Stimulated activated CD4-positive, alpha-beta T cell treated with anti-CD3 and anti-CD28 coated beads, Interleukin-2, amount 100 ng/mL, for 4 hours (primary cell): ENCODE measurements at places on chromosomes 16 and 17.
A peak's percentile ranks its signal among the peaks of the same experiment; 100 is the strongest.

DNA sequence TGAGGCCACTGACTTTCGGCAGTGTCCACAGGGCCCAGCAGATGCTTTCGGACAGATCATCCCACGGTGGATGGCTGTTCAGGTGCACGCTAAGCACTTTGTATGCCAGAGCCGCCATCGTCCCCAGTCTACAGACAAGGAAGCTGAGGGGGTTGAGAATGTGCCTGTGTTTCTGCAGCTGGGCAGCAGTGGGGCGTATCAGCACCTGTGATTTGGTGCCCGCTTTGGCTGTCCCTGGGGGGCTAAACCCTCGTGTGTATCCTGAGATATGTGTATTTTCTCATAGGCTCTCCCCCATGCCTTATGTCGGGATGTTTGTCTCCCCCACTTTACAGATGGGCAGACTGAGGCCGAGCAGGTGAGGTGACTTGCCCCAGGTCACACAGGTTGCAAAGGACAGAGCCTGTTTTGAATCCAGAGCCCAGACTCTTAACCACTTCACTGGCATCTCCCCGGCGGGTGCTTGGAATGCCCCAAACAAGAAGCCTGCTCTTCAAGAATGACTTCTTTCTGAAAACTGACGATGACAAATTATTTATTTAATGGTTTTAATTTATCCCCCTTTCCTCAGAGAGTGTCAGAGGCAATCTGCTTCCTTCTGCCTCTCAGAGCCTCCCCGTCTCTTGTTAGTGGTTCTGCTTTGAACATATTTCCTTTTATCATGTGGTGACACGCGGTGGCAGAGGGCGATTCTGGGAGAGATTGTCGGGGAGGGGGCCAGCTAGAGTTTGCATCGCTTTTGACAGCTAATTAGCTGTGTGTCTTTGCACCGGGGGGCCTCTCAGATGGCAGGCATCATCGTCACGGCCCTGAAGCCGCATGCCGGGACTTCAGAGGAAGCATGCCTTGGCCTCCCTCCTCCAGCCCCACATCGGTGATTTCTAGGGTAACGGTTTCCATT lies 149.6 kb upstream of the CIBAR2 start:
- DNase-seq, result no peak

GRCh38 chr17:78624324-78625151 lies 47.3 kb upstream of the DNAH17 start:
- DNase-seq, result no peak

- DNase-seq, result no peak
Observed at GRCh38 chr16:77374384-77374783, 60.5 kb downstream of the ADAMTS18 start.

DNA sequence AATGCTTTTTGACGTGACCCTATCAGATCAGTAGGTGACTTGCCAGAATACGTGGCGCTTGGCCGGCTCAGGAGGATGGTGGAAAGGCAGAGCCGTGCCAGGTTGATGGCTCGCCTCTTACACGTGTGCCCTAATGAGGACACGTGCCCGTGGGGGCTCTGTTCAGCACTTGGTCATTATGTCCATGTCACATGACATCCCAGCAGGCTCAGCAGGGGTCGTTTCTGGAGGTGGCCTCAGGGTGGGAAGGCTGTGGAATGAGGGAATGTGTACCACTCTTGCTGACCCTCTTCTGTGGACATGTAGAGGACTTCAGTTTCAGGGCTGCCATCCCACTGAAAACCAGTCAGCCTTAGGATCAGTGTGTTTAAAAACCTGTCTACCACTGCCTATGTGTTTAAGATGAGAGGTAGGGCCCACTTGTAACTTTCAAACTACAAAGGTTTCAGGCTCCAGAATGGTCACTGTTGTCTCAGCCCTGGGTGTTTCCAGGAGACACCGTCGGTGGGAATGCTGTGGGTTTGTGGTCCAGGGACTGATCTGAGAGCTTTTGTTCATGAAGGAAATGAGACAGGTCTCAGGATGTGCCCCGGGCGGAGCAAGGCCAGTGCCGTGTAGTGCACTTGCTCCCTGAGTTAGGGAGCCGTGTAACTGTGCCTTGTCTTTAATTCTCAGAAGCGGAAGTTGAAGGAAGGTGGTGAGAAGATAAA lies 12.1 kb downstream of the UBN1 start:
- no peak for DNase-seq

- no peak for DNase-seq
Observed at GRCh38 chr16:84527532-84528269, 23.2 kb upstream of the MEAK7 start.

DNA sequence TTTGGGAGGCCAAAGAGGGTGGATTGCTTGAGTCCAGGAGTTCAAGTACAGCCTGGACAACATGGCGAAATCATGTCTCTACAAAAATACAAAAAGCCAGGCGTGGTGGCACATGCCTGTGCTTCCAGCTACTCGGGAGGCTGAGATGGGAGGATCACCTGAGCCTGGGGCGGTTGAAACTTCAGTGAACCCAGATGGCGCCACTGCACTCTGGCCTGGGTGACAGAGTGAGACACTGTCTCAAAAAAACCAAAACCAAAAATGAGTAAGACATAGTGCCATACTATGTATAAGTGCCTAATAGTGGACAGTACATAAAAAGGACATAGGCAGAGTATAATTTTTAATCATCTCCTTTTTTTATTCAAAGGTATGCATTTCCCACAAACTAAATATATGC lies 4.0 kb downstream of the CTC1 start:
- DNase-seq, result peak; percentile 10

DNA sequence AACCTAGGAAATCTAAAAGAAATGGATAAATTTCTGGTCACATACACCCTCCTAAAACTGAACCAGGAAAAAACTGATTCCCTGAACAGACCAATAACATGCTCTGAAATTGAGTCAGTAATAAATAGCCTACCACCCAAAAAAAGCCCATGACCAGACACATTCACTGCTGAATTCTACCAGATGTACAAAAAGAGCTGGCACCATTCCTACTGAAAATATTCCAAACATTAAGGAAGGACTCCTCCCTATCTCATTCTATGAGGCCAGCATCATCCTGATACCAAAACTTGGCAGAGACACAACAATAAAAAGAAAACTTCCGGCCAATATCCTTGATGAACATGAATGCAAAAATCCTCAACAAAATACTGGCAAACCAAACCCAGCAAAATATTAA lies 52.9 kb downstream of the TTC19 start:
- DNase-seq, result no peak

DNA sequence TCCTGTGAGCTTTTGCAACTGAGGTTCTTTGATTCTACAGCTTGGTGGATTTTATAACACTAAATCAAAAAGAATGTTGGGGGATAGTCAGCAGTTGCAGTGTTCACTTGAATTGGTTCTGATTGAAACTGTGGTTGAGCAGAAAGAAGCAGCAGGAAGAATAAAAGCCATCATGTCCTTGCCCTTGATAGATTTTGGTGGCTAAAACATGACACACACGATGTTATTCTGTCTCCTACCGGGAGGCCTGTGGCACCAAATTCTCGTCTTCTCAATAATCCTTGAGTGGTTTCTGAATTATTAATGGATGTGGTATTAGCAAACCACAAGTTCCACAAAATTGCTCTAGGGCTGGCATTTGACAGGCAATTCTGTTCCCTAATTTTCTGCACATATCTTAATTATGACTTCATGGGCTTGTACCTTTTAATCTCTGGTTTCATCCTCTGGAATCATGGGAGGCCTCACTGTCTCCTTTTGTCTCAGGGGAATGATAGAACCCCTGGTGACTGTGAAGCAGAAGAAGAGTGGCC lies 338.2 kb downstream of the SNX29 start:
- no peak for DNase-seq

GRCh38 chr17:74355065-74355464 lies 6.6 kb downstream of the BTBD17 start:
- DNase-seq, result no peak

GRCh38 chr17:60598001-60598736 lies 1.8 kb upstream of the PPM1D start:
- no peak for DNase-seq

GRCh38 chr16:57804111-57804837 lies 2.0 kb upstream of the KIFC3 start:
- no peak for DNase-seq

- DNase-seq, result no peak
Observed at GRCh38 chr17:78394209-78394608, 15.8 kb downstream of the PGS1 start.

GRCh38 chr17:42518755-42519545 lies 17.1 kb upstream of the NAGLU start:
- DNase-seq, result no peak

GRCh38 chr17:73983621-73984400 lies 219.7 kb upstream of the RPL38 start:
- no peak for DNase-seq

GRCh38 chr16:14042706-14043105 lies 28.4 kb upstream of the MRTFB start:
- no peak for DNase-seq

DNA sequence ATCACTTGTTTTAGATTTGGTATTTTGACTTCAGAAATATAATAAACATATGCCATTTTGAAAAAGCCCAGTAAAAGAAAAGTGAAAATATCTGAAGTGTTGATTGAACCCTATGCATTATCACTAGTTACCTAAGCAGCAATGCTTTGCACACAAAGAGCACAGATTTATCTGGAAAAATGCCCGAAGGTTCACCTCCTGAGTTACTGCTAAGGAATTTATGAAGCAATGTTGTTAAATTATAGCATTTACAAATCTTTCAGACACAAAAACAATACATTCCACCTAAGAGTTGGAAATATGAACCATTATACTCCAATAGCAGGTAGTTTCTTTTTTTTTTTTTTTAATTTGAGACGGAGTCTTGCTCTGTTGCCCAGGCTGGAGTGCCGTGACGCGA lies 38.9 kb upstream of the GHDC start:
- no peak for DNase-seq

DNA sequence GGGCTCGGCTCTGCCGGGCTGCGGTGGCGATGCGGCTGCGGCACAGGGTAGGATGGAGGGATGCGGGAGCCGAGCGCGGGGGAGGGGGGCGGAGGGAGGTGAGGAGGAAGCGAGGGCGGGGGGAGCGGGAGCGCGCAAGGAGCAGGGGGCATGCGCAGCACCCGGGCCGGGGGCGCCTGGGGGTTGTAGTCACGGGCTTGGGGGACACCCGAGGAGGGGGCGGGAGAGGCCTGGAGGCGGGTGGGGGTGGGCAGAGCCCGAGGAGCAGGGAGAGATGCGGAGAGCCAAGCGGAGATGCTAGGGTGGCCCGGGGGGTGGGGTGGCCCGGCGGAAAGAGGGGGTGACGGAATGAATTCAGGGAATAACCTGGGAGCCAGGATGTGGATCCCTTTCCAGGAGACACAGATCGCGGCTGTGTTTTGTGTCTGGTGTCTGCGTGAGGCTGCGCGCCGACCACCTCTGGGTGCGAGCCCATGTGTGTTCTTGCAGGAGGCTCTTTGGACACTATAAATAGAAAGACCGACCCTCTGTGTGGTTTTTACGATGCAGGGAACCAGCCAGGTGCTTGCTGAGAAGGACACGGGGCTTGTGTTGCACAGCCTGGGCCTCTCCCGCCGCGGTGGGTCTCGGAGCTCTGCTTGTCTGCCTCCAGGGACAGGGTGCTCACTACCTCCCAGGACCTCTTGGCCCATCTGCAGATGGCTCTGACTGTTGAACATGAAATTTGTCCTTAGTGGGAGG lies at the start of gene STX1B:
STX1B (minus strand) TSS at position 54 of the 741 bp plus-strand sequence. CDS start 242 bp downstream, outside the sequence.
- DNase-seq, result peak; percentile 47

GRCh38 chr16:30112197-30113030 lies 923 bp downstream of the GDPD3 start:
- DNase-seq, result peak; percentile 31

DNA sequence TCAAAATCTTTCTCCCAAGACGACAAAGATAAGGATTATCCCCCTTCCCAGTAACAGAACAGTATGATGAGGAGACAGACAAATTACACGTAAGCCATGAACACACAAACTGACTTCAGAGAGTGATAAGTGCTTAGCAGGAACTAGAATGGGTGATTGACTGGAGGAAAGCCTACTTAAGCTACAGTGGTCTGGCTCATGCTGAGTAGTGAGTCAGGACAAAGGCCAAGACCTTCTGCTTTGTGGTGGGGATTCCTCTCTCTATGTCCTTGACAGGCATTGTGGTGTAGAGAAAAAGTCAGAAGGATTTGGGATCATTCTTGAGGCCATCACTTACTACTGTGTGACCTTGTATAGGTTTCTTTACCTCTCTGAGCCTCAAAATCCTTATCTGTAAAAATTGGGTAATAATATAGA lies 381.9 kb upstream of the CCL2 start:
- DNase-seq, result no peak

- no peak for DNase-seq
Observed at GRCh38 chr17:48460052-48460451, 30.0 kb upstream of the SKAP1 start.

DNA sequence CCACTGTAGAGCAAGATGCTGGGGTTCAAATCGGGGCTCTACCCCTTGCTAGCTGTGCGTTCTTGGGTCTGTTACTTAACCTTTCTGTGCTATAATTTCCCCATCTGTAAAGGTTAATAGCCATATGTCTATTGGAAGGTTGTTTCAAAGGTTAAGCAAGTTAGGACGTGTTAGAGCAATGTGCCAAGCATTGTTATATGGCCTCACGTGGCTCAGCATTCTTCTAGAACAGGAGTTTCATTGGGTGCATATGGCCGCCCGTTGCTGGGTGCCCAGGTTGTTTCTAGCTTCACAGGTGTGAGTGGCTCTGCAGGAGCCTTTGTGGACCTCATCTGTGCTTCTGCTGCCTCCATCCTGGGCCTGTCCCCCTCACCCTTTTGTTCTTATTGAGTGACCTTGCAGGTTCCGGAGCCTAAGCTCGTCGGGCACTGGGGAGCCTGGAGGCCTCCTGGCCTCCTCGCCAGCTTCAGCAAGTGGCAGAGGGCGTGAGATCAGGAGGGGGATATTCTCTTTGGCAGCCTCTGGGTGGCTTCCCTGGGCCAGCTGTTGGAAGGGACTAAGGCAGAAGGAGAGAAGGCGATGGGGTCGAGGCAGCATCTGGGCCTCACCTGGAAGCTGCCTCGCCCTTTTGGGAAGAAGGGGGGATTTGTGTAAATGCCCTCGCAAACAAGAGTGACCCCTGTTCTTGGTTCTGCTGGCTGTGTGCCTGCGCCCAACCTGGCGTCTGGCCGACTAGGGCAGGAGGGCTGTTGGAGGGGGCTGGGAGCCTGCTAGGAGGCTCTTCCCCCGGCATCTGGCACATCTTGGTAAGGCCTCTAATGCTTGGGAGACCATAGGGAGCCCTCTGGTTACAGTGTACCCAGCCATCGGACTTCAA lies 80.2 kb upstream of the CIBAR2 start:
- DNase-seq, result no peak

GRCh38 chr17:32323811-32324491 lies 18.0 kb downstream of the C17orf75 start:
- DNase-seq, result peak; percentile 22
